Breast epithelium (tissue), 4 donors: ENCODE measurements at places on chromosomes 7 and 10. TPM values are rescaled to one million over a fixed set of nuclear protein-coding genes. Genes with fewer than 3 reads are reported as not detected.

LIPM gene
- not detected for total RNA-seq

DNA sequence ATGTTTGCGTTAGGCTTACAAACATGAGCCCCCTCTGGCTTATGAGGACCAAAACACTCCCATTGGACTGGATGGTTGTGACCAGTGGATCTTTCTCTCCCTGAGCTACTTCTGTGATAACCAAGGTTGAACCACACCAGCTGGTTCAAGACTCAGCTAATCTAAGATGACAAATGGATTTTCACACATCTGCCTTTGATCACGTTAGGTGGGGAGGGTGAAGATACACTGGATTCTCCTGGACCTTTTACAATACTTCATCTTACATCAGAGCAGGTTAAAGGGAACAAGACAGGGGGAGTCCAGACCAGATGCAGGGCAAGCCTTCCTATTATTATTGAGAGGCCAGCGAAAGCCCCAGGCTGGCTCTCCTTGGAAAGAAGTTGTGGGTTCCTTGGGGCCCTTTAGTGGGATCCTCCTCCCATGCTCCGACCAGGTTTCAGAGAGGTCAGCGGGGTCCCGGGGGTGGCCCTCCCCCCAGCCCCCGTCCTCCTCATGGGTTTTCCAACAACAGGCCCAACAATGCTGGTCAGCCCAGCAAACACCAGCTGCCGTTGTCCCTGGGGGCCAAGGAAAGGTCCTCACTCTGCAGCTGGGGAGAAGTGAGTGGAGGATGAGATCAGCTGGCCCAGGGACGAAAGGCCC, 2.8 kb downstream of the GFRA1 start:
- no peaks in the 10 kb centered on the region for H3K36me3 ChIP-seq
- H3K27ac ChIP-seq: no peak overlapping the region
- DNase-seq: no peak
- H3K27me3 ChIP-seq: peaks cover 43% of the 10 kb centered on the region
- peak overlapping the region; percentile 70 for H3K4me3 ChIP-seq

- no peak overlapping the region for H3K27ac ChIP-seq
- H3K4me3 ChIP-seq: no peak overlapping the region
- H3K27me3 ChIP-seq: no peaks in the 10 kb centered on the region
- no peak for DNase-seq
- no peaks in the 10 kb centered on the region for H3K36me3 ChIP-seq
- H3K4me1 ChIP-seq: no peaks in the 10 kb centered on the region
Measured at GRCh38 chr10:15361131-15361530, 10.0 kb downstream of the FAM171A1 start.

DNA sequence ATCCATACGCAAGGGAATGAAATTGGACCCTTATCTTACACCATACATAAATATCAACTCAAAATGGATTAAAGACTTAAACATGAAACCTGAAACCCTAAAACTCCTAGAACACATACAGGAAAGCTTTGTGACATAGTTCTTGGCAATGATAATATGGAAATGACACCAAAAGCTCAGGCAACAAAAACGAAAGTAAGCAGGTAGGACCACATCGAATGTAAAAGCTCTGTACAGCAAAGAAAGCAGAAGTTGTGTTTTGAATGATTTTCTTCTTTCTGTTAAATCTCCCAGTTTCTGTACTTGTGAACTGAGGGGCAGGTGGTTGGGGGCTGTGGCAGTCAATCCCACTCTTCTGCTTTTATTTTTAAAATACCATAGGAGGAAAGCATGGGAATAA, 368.4 kb upstream of the PODXL start:
- no peaks in the 10 kb centered on the region for H3K4me1 ChIP-seq
- H3K36me3 ChIP-seq: no peaks in the 10 kb centered on the region
- no peak overlapping the region for H3K4me3 ChIP-seq
- DNase-seq: no peak
- H3K27ac ChIP-seq: no peak overlapping the region

GRCh38 chr10:62582804-62583208, 208.6 kb downstream of the ZNF365 start:
- H3K4me3 ChIP-seq: no peak overlapping the region
- H3K27me3 ChIP-seq: no peaks in the 10 kb centered on the region
- H3K4me1 ChIP-seq: no peaks in the 10 kb centered on the region
- peak; percentile 37 for DNase-seq
- peak overlapping the region; percentile 6 for H3K27ac ChIP-seq

GRCh38 chr7:42244828-42245227, 7.8 kb upstream of the GLI3 start:
- no peak overlapping the region for H3K27ac ChIP-seq
- H3K4me1 ChIP-seq: no peaks in the 10 kb centered on the region
- no peak for DNase-seq
- H3K27me3 ChIP-seq: no peaks in the 10 kb centered on the region
- no peak overlapping the region for H3K4me3 ChIP-seq
- H3K36me3 ChIP-seq: no peaks in the 10 kb centered on the region

DNA sequence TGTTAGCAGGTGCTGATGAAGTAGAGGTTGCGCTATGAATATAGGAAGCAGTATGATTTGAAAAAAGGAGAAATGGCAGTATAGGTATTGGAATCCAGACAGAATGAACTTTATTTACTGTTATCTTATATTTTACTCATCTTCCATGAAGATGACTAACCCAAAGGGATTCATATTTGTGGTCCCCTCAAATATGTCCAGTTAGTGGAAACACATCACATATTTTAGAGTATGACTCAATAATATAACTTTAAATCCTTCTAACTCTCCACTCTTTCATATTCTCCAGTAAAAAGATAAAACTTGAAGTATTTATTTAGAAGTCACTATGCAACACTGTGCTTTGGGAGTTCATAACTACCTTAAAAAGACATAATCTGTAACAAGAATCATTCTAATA, 286.5 kb upstream of the LRRTM3 start:
- no peak overlapping the region for H3K4me3 ChIP-seq
- H3K4me1 ChIP-seq: no peaks in the 10 kb centered on the region
- no peaks in the 10 kb centered on the region for H3K27me3 ChIP-seq
- no peaks in the 10 kb centered on the region for H3K36me3 ChIP-seq

OGDHL gene
- total RNA-seq: not detected

NACAD gene
- 3.2 TPM for total RNA-seq

- H3K27ac ChIP-seq: no peak overlapping the region
- no peaks in the 10 kb centered on the region for H3K36me3 ChIP-seq
- no peak for DNase-seq
- H3K4me1 ChIP-seq: peaks cover 7% of the 10 kb centered on the region
- H3K27me3 ChIP-seq: no peaks in the 10 kb centered on the region
Measured at GRCh38 chr10:11609492-11610093, 1.9 kb downstream of the USP6NL start.

- H3K4me1 ChIP-seq: no peaks in the 10 kb centered on the region
- no peak overlapping the region for H3K4me3 ChIP-seq
- H3K27ac ChIP-seq: peak overlapping the region; percentile 12
- H3K27me3 ChIP-seq: no peaks in the 10 kb centered on the region
Measured at GRCh38 chr10:88966797-88967196, 14.2 kb upstream of the ACTA2 start.

- peak; percentile 32 for DNase-seq
- H3K4me1 ChIP-seq: no peaks in the 10 kb centered on the region
- H3K4me3 ChIP-seq: no peak overlapping the region
- H3K27me3 ChIP-seq: no peaks in the 10 kb centered on the region
Measured at GRCh38 chr7:95686109-95686508, 86.2 kb upstream of the DYNC1I1 start.

HEPACAM2 gene
- total RNA-seq: 0.33 TPM
